T-helper 1 cell treated with Interleukin-12 subunit alpha and Interleukin-12 subunit beta and Interleukin-4 antibody, amounts not matched to agents 30 ng/mL and 1 ng/mL, for 36 hours (primary cell): ENCODE measurements at places on chromosomes 6 and 20. TPM values are rescaled to one million over a fixed set of nuclear protein-coding genes. Genes with fewer than 3 reads are reported as not detected.

PLA2G7 gene
- not detected in 2 replicates for total RNA-seq

MAS1 gene
- total RNA-seq, result not detected in 2 replicates

OR12D3 gene
- total RNA-seq, result not detected in 2 replicates

TINAG gene
- not detected in 2 replicates for total RNA-seq

PAK5 gene
- total RNA-seq, result not detected in 2 replicates

LAMA2 gene
- total RNA-seq, result 0.25 and 0.93 TPM in 2 replicates

PRL gene
- not detected in 2 replicates for total RNA-seq

ELOVL5 gene
- 135 and 139 TPM in 2 replicates for total RNA-seq

OPN5 gene
- total RNA-seq, result not detected in 2 replicates
